ENCODE measurements at places on chromosomes 2 and 18.

- no peak for DNase-seq
Observed at GRCh38 chr2:240811346-240812300, 8.4 kb downstream of the KIF1A start.

- DNase-seq: no peak
Observed at GRCh38 chr2:118832791-118833715, 14.4 kb downstream of the EN1 start.

DNA sequence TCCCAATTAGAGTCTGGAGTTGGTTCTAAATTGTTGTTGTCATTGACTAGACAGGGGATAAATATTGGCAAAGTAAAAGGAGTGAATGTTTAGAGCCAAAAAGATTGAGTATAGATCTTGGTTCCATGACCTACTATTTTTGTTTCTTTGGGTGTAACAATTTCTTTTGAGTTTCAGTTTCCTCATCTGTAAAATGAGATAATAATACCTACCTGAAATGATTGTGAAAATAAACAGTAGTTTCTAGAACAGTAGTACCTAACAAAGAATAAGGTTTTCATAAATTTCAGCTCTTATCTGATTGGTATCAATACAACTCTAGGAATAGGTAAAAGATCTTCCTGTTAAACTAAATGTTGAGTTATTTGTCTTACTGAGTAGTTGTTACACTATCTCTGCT lies 56.8 kb downstream of the PMS1 start:
- no peak for DNase-seq

DNA sequence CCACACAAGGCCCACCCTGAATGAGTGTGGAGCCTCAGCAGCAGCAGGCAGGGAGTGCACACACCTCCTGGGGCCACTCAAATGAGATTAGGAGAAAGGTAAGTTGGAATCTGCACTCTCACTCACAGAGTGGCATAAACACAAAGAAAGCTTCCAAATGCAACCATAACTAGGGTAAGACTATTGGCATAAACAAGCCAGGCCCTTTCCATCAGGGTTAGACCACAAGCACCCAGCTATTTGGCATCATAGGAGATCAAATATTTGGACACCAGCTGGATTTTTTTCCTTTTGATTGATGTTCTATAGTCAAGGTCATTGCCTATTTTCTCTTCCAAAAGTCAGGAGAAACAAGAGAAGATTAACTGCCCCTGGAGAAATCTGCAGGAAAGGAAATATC lies 471.5 kb downstream of the TXNL1 start:
- DNase-seq: no peak

GRCh38 chr2:1707771-1708418 lies 36.4 kb downstream of the PXDN start:
- DNase-seq: peak; percentile 66

DNA sequence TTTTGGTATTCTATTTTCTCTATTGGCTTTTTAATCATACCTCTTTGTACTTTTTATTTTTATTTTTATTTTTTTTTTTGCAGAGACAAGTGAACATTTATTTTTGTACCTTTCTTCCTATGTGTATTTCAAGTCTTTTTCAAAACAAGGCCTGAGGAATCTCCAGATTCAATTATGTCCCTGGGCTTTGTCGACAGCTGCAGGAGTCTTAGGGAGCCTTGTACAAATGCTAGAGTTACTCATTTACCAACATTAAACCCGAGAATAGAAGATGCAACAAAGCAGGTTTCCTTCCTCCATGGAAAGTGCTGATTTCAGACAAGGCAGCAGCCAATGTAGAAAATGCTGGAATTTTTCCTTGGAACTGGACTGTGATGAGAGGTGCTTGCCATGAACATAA lies 242.8 kb downstream of the TNS1 start:
- no peak for DNase-seq

- DNase-seq: no peak
Observed at GRCh38 chr2:196262606-196263005, 91.2 kb upstream of the STK17B start.

GRCh38 chr2:120779781-120780283 lies 44.2 kb downstream of the GLI2 start:
- no peak for DNase-seq

DNA sequence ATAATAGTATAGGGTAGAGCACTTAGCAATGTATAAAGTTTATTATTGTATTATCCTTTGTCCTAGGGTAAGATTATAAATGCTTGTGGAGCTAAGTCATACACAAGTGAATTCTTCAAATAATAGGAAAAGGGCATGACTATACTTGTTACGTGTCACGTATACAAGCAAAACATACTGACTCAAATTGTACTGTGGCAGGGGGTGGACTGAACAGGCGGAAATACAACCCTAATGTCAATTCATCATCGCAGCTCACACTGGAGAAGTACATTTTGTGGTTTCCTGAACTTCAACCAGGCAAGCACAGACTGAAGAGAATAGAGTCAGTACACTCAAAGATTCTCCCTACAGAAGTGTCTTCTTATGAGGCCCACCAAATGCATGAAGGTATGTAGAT lies 201.0 kb downstream of the MBD2 start:
- DNase-seq: no peak

DNA sequence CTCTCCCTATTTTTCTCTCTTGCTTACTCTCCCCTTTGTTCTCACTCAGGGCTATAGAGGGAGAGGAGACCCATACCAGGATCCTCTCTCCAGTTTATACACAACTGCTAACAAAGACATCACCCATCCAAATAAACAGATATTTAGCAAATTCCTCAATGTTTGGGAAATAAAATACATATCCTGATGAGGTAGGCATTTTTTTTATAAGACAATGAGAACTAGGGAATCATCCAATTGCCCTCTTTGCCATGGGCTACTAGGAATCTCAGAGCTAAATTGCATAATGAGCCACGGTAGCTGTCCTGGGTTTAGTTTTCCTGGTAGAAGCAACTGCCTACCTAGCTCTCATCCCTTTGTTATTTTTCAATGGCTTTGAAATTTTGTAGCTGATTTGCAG lies 27.1 kb downstream of the CAPN14 start:
- no peak for DNase-seq

GRCh38 chr18:43049021-43049420 lies 66.5 kb downstream of the RIT2 start:
- DNase-seq: no peak

- DNase-seq: peak; percentile 86
Observed at GRCh38 chr2:47782671-47783485, at the start of gene MSH6. MSH6 (plus strand) TSS chr2:47783145; CDS start chr2:47783234, 89 bp downstream.
